ENCODE measurements at places on chromosomes 2 and 18.

DNA sequence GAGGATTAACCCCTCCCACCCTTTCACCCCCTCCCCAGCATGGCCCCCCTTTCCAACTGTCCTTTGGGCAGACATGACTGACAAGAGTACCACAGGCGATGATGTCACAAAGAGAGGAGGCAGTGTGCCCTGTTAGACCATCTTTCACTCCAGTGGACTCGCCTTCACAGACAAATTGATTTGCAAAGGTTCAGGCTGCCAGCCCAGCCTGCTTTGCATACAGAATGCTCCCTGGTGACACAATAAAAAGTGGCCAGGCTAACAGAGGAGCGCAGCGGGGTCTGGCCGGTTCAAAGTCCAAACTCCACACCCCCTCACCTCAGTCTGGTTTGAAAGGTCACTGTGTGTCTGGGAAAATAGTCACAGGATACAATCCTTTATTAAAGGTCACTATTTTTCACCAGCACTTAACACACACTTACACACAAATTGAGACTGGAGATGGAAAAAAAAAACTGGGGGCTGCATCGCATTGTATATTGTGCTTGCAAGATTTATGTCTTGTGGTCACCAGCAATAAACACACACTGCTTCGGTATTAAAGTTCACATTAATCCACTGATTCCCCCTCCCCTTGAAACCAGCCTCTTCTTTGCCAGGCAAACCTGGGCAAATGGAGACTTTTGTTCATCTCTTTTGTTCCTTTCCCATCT, 236.9 kb downstream of the BCL11A start:
- DNase-seq = no peak

GRCh38 chr2:36395866-36396265, 40.3 kb downstream of the CRIM1 start:
- DNase-seq = peak; percentile 64

- DNase-seq = no peak
These were observed 153.0 kb upstream of the ID2 start for GRCh38 chr2:8528863-8529262.

DNA sequence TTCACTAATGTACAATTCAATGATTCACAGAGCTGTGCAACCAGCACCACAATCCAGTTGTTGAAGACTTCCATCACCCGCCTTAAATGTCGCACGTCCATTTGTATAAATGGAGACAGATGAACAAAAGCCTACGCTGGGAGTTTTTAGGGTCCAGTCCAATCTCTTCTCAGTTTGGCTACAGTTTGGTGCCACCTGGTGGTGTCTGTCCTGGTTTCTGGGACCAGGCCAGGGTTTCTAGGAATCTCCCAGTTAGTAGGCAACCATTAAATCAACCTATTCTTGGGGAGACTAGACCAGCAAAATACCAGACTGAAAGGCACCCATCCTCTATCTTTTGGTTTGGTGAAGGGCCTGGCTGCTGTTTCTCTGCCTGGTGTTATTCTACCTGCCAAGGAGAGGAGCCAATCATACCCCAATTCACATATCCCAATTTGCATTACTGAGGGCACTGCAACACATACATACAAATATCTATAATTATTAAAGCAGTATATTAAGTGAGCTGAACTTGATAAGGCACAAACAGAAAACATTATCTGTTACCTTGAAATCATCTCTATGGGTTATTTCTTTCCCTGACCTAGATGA, 3.2 kb upstream of the DDX1 start:
- DNase-seq = peak; percentile 65

DNA sequence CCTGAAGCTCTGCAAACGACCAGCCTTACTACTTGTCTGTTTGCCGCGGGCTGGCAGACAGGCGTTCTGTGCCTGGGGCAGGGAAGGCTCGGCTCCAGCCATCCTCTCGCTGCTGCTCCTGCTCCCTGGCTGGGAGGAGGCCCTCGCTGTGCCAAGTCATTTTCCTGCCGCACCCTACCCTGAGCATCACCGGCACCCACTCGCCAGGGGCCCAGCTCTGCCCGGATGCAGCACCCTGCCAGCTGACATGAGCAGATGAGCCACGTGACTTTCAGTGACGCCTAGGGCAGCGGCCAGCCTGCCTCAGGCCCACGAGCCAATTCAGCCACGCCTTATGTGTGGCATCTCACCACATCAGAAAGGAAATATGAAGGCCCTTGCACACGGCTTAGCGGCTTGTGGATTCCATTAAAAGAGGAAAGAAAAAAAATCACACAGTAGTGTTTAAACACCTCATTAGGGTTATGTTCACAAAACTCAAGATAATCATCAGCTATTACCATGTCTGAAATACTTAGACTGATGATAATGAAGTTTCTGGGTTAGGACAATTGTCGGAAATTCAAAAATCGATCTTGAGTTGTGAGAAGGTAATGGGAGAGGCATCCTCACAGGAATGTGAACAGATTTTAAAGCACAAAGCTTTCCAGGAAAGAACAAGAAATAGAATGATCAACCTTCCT, 250.5 kb downstream of the TWIST2 start:
- peak; percentile 84 for DNase-seq
